ENCODE measurements at places on chromosomes 4 and X.

- no peak for DNase-seq
Observed at GRCh38 chrX:95628796-95629195, 1055.8 kb upstream of the DIAPH2 start.

DNA sequence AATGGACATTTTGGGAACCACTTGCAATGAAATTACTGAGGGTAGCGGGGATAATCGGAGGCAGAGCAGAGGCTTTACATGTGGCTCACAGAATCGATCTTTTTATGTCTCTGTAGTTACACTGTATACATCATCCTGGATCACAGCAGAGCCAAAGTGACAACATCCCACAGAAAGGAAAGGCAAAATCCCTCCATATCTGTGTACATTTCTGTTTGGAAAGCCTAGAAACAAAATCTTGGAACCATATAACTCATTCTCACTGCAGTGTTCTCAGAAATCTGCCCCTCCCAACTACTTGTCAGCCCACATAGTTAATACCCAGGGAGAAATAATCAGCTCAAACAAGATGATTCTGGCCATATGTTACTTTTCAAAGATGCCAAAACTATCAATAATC is 211.6 kb downstream of the DCLK2 start:
- no peak for DNase-seq

- DNase-seq, result no peak
Observed at GRCh38 chrX:129091097-129091496, 432.2 kb downstream of the SMARCA1 start.

DNA sequence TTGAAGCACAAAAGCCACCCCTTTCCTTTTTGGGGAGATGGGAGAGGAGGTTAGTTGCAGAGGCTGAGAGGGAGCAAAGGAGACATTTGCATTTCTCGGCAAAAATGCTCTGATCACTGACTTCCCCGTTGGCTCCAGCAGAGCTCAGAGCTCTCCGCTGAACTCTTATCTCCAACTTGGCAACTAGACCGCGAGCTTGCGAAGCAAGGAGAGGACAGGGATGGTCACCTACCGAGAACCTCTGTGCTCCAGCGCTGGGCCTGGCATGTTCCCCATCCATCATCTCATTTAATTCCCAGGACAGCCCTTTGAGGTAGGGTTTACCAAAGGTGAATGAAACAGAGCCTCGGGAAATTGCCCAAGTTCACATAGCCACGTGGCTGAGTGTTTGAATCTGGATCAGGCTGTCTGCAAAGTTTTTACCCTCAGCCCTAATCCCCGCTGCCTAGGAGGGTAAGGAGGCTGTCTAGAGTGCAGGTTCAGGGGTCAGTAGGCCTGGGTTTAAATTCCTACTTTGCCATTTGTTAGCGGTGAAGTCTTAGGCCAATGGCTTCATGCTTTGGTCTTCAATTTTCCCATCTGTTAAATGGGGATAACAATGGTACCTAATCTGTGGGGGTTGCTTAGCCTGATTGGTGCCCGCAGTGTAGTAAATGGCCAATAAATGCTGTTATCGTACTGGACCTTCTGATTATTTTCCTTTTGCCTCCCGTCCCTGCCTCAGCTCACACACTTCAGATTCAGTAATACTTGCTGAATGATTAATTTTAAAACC is 3.8 kb upstream of the CITED1 start:
- DNase-seq, result no peak

DNA sequence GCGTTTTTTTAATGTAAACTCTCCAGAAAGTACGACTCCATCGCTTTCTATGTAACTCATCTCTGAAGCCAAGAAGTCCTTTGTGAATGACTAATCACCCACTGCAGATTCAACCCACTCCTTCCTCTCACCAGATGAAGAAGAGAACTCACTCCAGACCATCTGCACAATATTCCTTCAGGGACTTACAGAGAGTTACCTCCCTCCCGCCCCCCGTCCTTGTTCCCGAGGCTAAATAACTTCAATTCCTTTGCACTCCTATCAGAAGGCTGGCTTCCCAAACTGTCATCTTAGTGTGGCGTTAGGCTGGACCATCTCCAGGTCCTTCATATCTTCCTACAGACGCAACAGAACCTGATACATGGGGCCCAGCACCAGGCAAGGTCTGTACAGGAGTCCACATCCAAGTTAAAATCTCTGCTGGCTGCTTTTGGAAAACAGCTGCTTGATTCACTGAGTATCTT is 82.4 kb downstream of the AFAP1 start:
- no peak for DNase-seq

GRCh38 chrX:27924718-27925117 is 56.5 kb downstream of the DCAF8L1 start:
- no peak for DNase-seq

- DNase-seq, result no peak
Observed at GRCh38 chr4:31134720-31135119, 414.6 kb downstream of the PCDH7 start.

- DNase-seq, result no peak
Observed at GRCh38 chrX:68550193-68550592, 51.3 kb downstream of the YIPF6 start.

GRCh38 chr4:56289934-56290333 is 97.4 kb downstream of the AASDH start:
- DNase-seq, result no peak

DNA sequence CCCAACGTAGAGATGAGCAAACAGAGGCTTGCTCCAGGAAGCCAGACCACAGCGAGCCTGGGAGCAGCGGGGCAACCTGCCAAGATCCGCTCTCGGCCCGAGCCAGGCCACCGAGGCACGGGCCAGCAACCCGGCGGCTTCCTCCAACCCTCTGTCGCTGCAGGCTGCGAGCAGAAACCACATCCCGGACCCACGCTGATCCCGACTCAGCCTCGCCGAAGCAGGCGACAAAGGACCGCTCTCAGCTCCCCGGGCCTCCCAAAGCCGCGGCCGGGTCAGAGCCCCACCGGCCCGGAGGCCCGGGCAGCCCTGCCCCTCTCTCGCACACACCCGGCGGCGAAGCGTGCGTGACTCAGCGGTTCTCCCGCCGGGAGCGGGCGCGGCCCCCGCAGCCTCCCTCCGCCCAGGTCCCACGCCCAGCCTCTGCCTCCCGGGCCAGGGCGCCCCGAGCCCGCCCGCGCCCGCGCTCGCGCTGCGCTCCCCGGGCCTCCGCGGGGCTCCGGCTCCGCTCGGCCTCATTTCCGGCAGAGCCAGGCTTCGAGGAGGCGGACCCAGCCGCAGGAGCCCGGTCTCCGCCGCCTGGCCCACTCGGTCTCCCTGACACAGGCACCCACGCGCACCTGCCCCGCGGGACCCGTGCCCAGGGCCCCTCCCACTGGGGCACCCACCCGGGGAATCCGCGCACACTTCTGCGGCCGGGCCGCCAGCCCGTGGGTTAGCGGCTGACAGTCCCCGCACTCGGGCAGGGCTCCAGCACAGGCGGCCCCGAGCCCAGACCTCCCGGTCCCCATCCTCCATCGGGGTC is 1.7 kb downstream of the PPP2R2C start:
- DNase-seq, result peak; percentile 49

DNA sequence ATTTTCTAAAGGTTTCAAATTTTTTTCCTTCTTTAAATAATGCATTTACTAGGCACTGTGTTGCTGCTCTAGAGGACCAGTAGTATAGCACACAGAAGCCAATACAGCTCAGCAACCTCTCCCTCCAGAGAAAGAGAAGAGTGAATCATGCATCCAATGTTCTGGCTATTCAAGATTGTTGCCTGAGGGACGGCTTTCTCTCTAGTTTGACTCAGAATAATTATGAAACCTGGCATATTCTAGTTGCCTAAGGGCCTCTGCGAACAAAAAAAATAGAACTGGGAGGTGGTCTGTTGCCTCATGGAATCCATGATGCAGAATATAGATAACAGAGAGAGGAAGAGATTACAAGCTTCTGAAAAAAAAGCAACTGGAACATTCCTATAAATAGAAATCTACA is 1233.3 kb upstream of the PABPC4L start:
- DNase-seq, result peak; percentile 4

Measured in hepatocyte (in vitro differentiated cells).